ENCODE measurements at places on chromosomes 1 and 21. TPM values are rescaled to one million over a fixed set of nuclear protein-coding genes. Genes with fewer than 3 reads are reported as not detected.

HSD11B1 gene
- 7.5 TPM for total RNA-seq

HMCN1 gene
- total RNA-seq = 7.8 TPM

GBP7 gene
- not detected for total RNA-seq

RIIAD1 gene
- not detected for total RNA-seq

UBL4B gene
- 0.29 TPM for total RNA-seq

KIF26B gene
- 0.32 TPM for total RNA-seq

TGFBR3 gene
- total RNA-seq = 127 TPM

CLDN17 gene
- not detected for total RNA-seq

IRF6 gene
- 1.9 TPM for total RNA-seq

AUNIP gene
- total RNA-seq = 0.88 TPM

HSD3B1 gene
- not detected for total RNA-seq

KRTAP19-3 gene
- not detected for total RNA-seq

DNA sequence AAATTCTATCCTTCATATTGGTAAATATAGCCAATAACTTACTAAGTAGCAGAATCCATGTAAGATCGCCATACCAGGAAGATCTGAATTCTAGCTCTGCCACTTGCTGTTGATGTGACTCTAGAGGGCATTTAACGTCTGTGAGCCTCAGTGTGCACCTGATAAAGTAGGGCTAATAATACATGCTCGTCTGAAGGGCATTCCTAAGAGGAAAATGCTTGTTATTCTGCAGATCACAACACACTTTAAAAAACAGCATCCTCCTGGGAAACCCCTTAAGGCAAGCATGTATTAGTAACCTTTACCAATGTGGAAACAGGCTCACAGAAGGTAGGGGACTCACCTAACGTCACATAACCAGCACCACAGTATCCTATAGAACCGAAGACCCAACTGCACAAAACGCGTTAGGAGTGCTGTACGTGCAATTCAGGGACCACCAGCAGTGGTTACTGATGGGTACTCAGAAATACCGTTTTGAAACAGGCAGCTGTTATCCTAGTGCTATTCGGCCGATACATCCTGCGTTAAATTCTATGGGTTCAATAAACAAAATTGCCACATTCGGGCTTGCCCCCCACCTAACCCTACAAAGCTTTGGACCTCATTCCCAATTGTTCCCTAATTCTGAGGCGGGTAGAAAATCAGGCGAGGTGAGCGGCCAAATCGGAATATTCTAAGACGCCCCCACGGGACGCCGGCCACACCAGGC lies 758 bp downstream of the DEPDC1 start:
- H3K36me3 ChIP-seq = no peaks in the 10 kb centered on the region
- H3K27ac ChIP-seq = no peak overlapping the region
- DNase-seq = no peak
- H3K27me3 ChIP-seq = no peaks in the 10 kb centered on the region

- H3K27me3 ChIP-seq = no peaks in the 10 kb centered on the region
- H3K27ac ChIP-seq = no peak overlapping the region
- no peak overlapping the region for H3K4me3 ChIP-seq
- no peaks in the 10 kb centered on the region for H3K36me3 ChIP-seq
Observed at GRCh38 chr1:147267711-147268110, 25.2 kb downstream of the CHD1L start.

- H3K27ac ChIP-seq = no peak overlapping the region
- DNase-seq = no peak
- H3K36me3 ChIP-seq = no peaks in the 10 kb centered on the region
- no peak overlapping the region for H3K4me3 ChIP-seq
Observed at GRCh38 chr1:48228156-48228555, 5.6 kb downstream of the SLC5A9 start.

- no peaks in the 10 kb centered on the region for H3K36me3 ChIP-seq
- H3K27ac ChIP-seq = peak overlapping the region; percentile 25
- H3K27me3 ChIP-seq = no peaks in the 10 kb centered on the region
- H3K4me3 ChIP-seq = peak overlapping the region; percentile 11
Observed at GRCh38 chr1:218371927-218372672, 27.0 kb downstream of the TGFB2 start.

DNA sequence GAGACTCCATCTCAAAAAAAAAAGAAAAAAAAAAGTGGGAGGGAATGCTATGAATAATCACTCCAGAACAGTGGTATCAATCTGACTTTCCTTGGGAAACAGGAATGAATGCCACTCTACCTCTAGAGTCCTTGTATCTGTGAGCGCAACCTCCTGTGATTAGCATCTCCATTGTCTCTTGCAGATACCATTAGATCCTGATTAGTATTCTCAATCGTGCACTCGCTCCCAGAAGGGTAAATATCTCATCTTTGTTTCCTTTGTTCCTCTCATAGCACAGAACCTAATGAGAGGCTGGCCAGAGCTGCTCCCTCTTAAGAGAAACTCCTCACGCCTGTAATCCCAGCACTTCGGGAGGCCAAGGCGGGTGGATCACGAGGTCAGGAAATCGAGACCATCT lies 184.4 kb upstream of the KCNK2 start:
- H3K27me3 ChIP-seq = no peaks in the 10 kb centered on the region
- no peaks in the 10 kb centered on the region for H3K36me3 ChIP-seq
- no peak overlapping the region for H3K4me3 ChIP-seq
- H3K27ac ChIP-seq = no peak overlapping the region
- no peaks in the 10 kb centered on the region for H3K4me1 ChIP-seq

DNA sequence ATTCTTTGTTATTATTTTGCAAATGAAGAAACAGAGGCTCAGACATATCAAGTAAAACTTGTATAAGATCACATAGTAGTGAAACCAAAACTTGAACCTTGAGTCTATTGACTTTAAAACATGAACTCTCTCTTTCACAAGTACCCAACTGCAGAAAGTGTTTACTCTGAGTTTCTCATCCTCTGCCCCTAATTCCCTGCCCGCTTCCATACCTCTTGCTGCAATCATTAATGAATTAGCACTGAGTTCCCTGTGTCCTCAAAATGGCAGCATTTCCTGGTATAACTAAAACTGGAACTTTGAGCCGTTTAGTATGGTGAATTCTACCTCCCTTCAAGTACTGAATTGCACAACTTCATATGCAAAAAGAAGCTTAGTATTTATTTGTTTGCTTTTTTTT lies 147.7 kb upstream of the DNAH14 start:
- H3K27ac ChIP-seq = no peak overlapping the region
- H3K36me3 ChIP-seq = no peaks in the 10 kb centered on the region
- DNase-seq = no peak
- H3K4me3 ChIP-seq = no peak overlapping the region

GRCh38 chr1:38785285-38786039 lies 74.1 kb downstream of the RRAGC start:
- DNase-seq = no peak
- H3K27ac ChIP-seq = no peak overlapping the region
- H3K27me3 ChIP-seq = no peaks in the 10 kb centered on the region
- no peaks in the 10 kb centered on the region for H3K4me1 ChIP-seq

DNA sequence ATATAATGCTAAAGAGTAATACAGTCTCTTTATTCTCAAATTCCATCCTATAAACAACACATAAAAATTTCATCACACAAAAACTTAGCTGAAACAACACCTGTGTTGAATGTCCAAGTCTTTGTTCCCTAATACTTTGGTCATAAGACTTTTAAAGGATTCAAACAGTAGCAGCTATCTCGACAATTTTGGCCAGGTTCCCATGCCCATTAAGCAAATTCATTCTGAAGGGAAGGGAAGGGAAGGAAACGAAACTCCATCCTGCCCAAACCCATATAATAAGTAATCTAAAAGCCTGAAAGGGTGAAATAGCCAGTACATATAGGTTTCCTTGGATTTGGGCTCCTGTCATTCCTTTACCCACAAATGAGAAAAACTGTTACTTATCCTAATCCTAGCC lies 7.5 kb downstream of the IVNS1ABP start:
- no peaks in the 10 kb centered on the region for H3K27me3 ChIP-seq
- H3K4me1 ChIP-seq = no peaks in the 10 kb centered on the region
- H3K27ac ChIP-seq = no peak overlapping the region
- no peak for DNase-seq
- H3K36me3 ChIP-seq = peaks cover 5% of the 10 kb centered on the region
- no peak overlapping the region for H3K4me3 ChIP-seq

GRCh38 chr1:181383695-181384094 lies 99.6 kb upstream of the CACNA1E start:
- no peaks in the 10 kb centered on the region for H3K36me3 ChIP-seq
- H3K27me3 ChIP-seq = peaks cover 4% of the 10 kb centered on the region
- H3K27ac ChIP-seq = no peak overlapping the region
- no peaks in the 10 kb centered on the region for H3K4me1 ChIP-seq

GRCh38 chr1:167775178-167775577 lies 53.4 kb downstream of the MPZL1 start:
- no peaks in the 10 kb centered on the region for H3K36me3 ChIP-seq
- no peaks in the 10 kb centered on the region for H3K27me3 ChIP-seq
- H3K4me3 ChIP-seq = no peak overlapping the region
- DNase-seq = no peak

- no peak overlapping the region for H3K4me3 ChIP-seq
- no peaks in the 10 kb centered on the region for H3K36me3 ChIP-seq
- no peak overlapping the region for H3K27ac ChIP-seq
- H3K4me1 ChIP-seq = no peaks in the 10 kb centered on the region
Observed at GRCh38 chr1:236848274-236848923, 53.3 kb downstream of the MTR start.

Measured in breast epithelium (tissue), 4 donors.